NCI-H69 (cell line): ENCODE measurements at places on chromosomes 7 and 10.

- no peak for DNase-seq
Measured at GRCh38 chr7:16091701-16092310, 329.5 kb downstream of the CRPPA start.

GRCh38 chr10:84076047-84076388, 63.3 kb upstream of the GHITM start:
- no peak for DNase-seq

DNA sequence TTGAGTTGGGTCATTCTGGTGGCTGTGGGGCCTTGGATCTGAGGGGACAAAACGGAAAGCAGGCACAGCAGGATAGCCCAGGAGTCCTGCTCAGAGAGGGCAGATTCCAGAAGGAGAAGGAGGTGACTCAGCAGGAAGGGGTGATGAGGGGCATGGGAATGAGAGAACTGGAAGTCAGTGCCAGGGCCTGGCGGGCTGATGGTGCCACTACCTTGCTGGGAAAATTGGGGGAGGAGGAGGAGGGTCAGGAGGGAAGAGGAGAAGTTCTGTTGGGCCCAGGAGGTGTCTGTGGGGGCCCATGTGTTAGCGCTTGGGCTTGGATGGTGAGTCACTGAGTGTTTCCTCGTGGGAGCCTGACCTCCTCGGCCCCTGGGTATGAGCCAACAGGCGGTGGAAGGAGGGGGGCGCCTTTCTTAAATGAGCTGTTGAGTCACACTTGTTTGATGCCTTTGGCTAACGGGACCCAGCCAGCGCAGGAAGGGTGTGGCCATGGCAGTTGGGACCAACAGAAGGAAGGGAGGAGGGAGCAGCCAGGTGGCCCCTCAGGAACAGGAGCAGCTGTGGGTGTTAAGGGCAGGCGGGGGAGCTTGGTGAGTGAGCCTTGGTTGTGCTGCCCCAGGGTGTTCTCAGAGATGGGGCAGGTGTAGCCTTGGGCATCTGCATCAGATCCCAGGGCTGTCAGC, 130.0 kb upstream of the BTBD16 start:
- peak; percentile 84 for DNase-seq

DNA sequence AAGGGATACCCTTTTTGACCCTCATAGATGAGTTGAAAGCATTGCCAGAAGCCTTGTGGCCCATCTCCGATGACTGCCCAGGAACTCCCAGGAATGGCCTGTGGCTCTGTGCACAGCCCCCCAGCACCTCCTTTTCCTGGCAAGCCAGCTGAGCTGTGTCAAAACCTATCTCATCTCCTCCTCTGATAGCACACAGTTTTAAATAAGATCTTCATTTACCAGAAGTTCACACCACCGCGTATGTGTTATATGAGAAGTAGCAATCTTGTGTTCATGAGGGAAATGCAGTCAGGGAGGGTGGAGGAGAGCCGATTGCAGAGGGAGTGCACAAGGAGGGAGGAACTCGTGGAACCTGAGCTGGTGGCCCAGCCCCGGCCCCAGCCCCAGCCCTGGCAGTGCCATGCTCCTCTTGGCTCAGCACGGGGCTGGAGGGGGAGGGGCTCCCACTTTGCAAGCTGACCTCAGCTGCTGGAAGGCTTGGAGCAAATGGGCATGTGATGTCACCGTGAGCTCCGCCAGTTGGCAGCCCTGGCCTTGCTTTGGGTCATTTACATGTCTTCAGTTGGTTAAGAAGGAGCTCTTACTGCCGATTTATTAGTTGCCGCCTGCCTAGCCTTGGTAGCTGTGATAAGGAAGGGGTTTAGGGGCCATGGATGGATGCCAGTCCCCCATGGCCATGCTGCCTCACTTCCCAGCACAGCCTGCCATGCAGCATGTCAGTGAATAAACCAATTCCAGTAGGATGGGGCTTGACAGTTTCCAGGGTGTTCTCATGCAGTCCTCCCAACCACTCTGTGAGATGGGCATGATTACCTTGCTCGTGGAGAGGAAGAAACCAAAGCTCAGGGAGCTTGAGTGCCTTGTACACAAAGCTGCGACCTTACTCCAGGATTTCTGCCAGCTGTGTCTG, 20.0 kb downstream of the UNC5B start:
- DNase-seq = peak; percentile 87

GRCh38 chr7:5692845-5693278, 88.6 kb downstream of the RNF216 start:
- DNase-seq = peak; percentile 95

- DNase-seq = peak; percentile 17
Measured at GRCh38 chr7:157474685-157475084, 137.9 kb downstream of the DNAJB6 start.

- DNase-seq = no peak
Measured at GRCh38 chr10:62760401-62760800, 44.1 kb upstream of the ADO start.

- DNase-seq = peak; percentile 72
Measured at GRCh38 chr7:30992414-30992813, 28.7 kb downstream of the GHRHR start.

- no peak for DNase-seq
Measured at GRCh38 chr7:106883456-106884026, 18.5 kb downstream of the PIK3CG start.

DNA sequence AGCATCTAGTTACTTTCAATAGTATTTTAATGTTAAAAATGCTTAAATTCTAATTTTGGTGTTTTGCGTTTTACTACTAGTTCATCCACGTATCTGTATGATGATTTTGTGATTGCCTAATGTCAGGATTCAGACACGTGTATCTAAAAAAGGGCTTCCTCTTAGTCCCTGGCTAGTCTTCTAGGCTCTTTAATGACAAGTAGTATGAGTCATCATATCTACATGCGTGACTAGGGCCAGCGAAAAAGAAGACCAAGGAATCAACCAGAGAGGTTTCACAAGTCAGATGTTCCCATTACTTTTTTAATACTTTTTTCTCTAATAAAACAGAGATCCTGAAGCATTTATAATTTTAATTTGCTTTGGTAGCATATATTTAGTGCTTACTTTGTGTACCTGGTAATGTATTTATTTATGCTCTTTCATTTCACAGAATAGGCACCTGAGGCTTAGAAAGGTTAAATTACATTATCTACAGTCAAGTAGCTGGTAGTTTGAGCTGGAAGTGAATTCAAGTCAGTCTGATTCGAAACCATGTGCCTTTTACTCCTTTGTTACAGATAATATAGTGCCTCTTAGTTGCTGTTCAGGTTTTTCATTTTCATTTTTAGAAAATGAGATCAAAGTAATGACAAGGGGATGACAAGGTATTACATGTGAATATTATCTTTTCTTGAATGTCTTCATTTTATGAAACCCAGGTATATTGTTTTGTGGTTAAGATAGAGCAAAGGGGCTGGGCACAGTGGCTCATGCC, 140.3 kb downstream of the FOXP2 start:
- DNase-seq = peak; percentile 63

DNA sequence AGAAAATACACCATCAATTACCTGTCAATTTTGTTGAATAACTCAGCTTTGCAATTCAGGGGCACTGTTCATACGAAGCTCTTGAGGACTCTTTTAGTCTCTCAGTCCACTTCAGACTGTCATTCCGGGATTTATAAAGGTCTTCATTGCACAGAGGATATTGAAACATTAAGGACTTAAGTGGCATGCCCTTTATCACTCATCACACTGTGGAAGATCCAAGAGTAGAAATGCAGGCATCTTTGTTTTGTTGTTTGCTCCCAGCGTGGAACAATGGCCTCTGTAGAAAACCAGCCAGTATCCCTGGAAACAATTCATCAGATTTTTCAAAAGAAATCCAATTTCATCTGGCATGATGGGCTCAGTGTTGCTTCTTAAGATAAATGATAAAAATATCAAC, 66.3 kb upstream of the LRGUK start:
- no peak for DNase-seq

DNA sequence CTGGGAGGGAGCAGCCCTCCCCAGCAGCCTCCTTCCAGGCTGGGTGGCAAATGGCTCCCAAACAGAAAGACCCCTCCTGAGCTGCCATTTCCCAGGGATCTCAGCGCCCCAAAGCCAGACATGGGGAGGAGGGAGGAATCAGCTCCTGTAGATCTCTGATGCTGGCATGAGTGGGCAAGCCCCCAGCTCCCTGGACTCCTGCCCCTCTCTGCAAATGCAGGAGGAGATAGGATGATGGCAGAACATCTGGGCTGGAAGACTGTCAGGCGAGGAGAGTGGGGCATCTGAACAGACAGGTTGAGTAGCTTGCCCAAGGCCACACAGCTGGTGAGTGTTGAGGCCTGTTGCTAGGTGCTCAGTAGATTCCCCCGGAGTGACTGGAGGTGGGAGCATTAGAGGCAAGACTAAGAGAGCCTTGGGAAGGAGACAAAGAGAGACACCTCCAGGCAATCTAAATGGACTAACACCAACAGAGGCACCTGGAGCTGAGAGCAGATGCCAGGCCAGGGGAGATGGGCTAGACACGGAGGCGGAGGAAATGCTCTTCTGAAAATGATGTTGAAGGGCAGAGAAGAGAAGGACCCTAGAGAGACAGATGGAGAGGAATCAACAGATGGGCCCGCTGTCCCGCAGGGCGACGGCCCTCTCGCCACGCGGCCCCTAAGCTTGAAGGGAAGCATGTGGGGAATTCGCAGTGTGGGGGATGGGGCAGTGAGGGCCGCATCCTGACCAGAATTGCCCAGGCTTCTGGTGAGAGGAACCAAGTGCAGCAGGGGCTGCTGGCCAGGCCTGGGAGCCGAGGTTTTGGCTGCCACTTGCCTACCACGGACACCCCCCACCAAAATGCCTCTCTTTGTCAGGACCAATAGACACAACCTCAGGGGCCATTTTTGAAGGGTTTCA, 84.8 kb upstream of the LRRC4 start:
- DNase-seq = peak; percentile 58

- no peak for DNase-seq
Measured at GRCh38 chr10:92248566-92248965, 42.3 kb downstream of the CPEB3 start.

GRCh38 chr7:145909991-145910513, 206.5 kb upstream of the CNTNAP2 start:
- no peak for DNase-seq

GRCh38 chr10:80149123-80149522, 16.6 kb downstream of the PLAC9 start:
- no peak for DNase-seq

- no peak for DNase-seq
Measured at GRCh38 chr10:133253361-133253955, 15.8 kb downstream of the VENTX start.

- no peak for DNase-seq
Measured at GRCh38 chr7:38027884-38028455, 107.5 kb downstream of the EPDR1 start.

DNA sequence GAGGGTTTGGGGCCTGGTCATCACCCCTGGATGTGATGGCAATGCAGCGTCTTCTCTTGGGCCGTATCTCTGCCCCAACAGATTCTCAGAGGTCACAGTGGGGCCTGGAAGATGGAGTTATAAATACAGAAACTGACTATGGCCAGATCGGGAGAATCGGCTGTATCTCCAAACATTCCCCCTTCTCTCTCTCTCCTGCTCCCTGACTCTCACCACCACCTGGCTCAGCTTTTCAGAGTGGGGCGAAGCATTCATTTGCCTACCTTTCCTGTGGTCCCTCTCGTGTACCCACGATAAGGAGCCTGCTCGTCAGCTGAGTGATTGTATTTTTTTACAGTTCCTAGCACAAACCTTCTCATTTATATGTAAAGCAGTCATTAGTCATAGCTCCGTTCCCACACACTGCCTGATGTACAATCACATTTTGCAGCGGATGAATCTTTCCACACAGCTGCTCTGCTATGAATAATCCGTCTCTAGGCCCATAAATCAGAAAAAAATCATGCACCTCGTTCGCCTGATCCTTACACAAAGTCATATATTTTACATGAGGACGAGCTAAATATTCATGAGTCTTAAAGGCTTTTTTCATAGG, 23.2 kb upstream of the BTRC start:
- no peak for DNase-seq

DNA sequence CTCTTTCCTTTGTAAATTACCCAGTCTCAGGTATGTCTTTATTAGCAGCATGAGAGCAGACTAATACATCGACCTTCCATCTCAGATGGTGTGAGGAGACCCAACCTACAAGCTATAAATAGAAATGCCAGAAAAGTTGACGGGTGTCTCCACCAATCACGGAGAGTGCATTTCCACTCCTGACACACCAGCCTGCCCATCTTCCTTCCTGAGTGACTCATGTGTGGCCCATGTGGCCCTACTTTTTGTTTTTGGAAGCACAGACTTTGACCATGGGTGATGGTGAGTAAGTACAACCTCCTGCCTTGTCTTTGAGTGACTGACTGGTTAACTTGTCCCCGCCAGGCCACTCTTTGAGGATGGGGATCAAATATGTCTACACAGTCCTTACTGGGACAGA, 147.0 kb downstream of the OAT start:
- DNase-seq = no peak

DNA sequence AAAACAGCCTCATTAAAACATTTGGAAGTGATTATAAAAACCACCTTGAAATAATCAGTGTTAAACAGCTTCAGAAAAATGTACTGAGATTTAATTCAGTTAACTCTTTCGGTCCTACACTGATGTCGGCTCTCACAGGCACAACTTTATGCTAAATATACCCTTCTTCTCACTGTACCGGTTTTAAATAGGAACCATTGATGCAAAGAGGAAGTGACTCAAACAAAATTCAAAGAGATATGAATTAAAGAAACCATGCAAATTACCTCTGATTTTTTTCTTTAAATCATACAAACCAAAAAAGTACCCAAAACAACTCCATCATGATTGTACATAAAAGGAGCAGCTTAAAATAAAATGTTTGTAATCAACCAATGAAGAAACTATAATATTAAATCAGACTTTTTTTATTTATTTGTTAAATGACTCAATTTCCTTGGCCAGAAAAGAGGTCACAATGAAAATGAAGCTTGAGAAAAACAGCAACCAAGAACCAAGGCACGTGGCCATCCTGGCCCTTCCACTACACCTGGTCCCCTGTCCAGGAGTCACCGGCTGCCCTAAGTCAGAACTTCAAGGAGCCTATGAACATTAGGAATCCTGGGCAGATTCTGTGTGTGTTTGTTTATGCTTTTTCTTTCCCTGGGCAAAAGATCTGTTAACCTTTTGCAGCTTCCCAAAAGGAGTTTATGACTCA, 73.0 kb upstream of the CABCOCO1 start:
- DNase-seq = no peak

DNA sequence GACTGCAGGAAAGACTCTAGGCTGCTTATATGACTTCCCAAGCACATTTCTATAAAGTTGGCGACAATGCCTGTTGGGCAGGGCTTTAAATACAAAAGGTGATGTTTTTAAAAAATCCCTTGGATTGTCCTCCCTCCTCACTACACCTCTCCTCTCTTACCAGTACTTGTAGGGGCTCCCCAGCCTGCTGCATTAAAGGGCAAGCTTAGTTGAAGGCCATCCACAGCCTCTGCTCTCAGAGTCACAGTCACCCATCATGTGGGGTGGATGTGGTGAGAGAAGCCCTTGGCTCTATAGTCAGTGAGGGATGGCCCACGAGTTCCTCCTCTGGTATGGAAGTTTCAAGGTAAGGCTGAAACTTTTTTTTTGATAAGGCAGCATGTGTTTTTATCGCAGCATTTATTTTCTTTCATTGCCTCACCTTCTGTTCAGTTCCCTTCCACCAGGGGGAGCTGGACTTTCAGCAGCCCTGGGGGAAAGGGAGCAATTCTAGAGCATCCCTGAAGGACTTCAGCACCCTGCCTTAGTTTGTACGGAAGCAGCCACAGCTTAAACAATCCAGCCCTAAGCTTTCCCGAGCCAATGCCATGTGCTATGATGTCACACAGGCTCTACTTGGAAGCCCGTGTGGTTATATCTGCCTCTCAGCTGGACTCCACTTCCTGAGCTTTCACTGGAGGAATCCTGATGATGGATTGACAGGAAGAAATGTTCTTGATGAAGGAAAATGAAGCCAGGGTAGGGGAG, 131.9 kb downstream of the CALCR start:
- peak; percentile 56 for DNase-seq
